SK-MEL-5 (cell line): ENCODE measurements at places on chromosomes 5 and 9.

DNA sequence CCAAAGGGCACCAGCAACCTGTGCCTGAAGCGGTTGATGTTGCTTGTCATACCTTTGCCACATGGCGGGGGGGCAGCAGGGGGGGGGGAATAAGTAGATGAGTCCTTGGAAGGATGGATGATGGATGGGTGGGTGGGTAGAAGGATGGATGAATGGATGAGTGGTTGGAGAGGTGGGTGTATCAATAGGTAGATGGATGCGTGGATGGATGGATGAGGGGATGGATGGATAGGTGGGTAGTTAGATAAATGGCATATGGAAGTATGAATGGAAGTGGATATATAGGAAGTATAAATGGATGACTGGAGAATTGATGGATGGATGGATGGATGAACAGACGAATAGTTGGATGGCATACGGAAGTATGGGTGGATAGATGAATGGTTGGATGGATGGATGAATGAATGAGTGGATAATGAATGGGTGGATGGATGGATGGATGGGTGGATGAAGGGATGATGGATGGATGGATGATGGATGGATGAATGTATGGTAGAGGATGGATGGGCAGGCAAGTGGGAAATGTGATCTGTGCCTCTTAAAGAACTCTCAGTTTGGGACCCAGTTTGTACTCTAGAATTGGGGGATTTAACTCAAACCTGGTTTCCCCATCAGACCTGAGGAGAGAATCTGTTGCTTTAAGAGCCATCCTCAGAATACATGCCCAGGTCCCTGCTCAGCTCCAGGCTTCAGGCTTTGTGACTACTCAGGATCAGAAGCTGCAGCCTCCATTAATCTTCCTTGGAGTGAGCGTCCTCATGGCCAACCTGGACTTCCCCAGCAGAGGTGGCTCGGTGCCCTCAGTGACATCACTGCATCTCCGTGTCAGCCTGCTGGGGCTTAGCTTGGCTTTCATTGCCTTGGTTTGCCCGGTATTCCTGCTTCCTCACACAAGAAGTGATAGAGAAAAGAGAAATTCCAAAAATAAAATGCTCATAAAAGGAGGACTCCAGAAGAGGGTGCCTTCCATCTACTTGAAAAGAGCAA, 27.6 kb upstream of the SUSD3 start:
- no peak for DNase-seq

- DNase-seq, result no peak
Observed at GRCh38 chr5:62671479-62671878, 92.9 kb downstream of the LRRC70 start.

DNA sequence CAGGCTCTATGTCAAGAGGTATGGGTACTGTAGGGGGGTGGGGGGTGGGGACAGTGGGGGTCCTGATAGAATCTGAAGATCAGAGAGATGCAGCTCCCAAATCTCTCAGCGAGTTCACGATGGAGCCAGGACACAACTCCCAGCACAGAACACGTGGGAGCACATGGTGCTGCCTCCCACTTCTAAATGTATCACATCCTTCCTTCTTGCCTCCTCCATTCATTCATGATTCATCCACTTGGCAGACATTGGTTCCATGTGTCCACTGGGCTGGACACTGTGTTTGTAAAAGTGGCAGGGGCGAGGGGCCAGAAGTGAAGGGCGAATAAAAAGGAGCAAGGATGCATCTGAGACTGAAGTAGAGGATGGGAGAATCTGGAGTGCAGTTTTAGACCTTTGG, 33.9 kb downstream of the SH3TC2 start:
- no peak for DNase-seq

DNA sequence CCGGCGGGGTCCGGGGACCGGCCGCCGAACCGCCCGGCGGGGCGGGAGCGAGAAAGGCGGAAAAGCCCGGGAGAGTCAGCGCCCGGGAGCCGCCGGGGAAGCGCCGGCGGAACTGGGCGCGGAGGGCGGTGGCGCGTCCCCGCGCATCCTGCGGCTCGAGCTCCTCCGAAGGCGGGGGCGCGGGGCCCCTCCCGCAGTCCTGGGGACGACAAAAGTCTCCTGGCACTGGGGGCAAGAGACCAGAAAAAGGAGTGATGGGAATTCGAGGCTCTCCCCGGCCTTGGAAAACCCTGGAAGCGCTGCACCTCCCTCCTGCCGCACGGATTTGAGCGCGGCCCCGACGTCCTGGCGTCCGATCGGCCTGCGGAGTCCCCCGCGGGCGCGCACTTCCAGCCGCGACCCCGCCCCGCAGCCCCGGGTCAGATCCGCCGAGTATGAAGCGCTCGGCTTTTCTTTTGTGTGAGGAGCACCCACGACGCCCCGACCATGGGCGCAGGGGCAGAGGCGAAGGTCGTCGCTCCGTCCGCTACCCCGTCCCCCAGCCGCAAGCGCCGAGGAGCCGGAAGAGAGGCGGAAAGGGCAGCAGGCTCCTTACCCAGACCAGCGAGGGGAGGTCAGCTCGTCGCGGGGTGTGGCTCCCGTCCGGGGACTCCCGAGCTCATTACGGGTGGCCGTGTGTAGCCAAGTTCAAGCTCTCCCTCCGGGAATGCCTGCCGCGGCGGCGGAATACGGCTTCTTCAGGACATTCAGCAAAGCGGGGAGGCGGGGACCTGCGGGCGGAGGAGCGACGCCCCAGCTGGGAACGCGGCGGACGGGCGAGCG, at the start of gene EPB41L4A:
Gene EPB41L4A (minus strand): TSS at position 114 of the 822 bp plus-strand sequence. CDS start 238 bp downstream, outside the sequence.
- DNase-seq, result peak; percentile 10

- no peak for DNase-seq
Observed at GRCh38 chr9:68975365-68976043, 38.4 kb downstream of the PRKACG start.

- DNase-seq, result no peak
Observed at GRCh38 chr5:31062902-31063580, 130.4 kb upstream of the CDH6 start.

- DNase-seq, result no peak
Observed at GRCh38 chr9:7963026-7963425, 163.4 kb upstream of the DMAC1 start.

DNA sequence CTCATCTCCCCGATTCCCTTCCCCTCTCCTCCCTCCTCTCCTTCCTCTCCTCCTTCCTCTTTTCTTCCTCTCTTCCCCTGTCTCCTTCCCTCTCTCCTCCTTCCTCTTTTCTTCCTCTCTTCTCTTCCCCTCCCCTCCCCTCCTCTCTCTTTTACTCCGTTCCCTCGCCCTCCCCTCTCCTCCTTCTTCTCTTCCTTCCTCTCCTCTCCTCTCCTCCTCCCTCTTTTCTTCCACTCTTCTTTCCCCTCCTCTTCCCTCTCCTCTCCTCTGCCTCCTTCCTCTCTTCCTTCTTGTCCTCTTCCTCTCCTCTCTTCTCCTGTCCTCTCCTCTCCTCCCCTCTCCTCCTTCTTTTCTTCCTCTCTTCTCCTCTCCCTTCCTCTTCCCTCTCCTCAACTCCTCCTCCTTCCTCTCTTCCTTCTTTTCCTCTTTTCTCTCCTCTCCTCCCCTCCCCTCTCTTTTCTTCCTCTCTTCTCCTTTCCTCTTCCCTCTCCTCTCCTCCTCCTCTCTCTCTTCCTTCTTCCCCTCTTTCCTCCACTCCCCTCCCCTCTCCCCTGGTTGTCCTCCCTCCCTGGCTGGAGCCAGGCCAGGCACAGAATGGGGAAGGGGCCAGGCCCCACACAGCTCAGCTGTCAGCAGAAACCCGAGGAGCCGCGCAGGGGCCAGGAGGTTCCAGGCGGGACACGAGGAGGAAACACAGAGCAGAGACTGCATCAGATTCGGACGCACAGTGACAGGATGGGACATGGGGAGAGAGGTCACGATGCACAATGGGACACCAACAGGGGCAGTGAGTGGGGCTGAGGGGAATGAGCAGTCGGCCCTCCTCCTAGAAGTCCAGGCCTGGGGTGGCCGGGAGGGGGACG, 48.0 kb downstream of the CAMK2A start:
- DNase-seq, result no peak

DNA sequence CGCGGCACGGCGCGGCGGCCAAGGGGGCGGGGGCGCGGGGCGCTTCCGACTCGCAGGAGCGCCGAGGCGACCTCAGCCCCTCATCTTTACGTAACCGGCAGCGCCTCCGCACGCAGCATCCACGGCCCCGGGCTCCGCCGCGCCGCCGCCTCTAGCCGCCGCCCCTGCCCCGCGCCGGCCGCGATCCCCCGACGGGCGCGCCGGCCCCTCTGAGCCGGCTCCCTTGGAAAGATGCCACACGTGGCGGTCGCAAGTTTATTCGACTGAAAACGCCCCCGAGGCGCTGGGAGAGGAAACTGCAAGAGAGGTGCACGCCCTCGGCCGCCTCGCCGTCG, 1.0 kb downstream of the KLF9 start:
- no peak for DNase-seq

GRCh38 chr5:76332611-76333205, 70.4 kb upstream of the IQGAP2 start:
- peak; percentile 54 for DNase-seq

DNA sequence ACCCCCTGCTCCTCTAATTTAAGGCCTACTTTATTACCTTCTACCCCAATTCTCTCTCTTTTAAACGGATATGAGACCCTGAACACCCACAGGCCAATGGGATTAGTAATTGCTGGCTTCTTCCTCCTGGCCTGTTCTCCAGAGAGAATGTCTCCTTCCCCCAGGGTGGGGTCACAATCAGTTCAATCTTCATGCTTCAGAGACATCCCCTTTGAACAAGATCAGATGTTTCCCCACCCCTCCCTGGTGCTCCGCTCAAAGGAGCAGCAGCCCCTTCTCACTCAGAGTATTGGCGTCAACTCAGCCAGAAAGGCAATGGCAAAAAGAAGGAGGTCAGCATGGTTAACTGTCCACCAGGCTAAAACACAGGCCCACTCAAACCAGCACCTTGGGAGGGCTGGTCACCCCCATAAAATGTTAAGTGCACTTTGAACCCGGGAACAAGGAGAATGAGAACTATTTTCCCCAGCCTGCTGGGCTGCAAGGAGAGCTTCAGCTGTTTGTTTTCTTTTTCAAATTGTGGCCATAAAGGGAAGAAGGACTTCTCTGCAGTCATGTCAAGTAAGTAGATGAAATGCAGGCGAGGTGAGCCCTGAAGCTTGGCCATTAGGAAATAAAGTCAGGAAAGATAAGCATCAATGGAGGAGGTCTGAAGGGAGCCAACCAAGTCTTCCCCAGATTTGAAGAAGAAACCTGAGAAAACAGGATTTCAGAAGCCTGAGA, 20.1 kb downstream of the LHFPL2 start:
- DNase-seq, result no peak

DNA sequence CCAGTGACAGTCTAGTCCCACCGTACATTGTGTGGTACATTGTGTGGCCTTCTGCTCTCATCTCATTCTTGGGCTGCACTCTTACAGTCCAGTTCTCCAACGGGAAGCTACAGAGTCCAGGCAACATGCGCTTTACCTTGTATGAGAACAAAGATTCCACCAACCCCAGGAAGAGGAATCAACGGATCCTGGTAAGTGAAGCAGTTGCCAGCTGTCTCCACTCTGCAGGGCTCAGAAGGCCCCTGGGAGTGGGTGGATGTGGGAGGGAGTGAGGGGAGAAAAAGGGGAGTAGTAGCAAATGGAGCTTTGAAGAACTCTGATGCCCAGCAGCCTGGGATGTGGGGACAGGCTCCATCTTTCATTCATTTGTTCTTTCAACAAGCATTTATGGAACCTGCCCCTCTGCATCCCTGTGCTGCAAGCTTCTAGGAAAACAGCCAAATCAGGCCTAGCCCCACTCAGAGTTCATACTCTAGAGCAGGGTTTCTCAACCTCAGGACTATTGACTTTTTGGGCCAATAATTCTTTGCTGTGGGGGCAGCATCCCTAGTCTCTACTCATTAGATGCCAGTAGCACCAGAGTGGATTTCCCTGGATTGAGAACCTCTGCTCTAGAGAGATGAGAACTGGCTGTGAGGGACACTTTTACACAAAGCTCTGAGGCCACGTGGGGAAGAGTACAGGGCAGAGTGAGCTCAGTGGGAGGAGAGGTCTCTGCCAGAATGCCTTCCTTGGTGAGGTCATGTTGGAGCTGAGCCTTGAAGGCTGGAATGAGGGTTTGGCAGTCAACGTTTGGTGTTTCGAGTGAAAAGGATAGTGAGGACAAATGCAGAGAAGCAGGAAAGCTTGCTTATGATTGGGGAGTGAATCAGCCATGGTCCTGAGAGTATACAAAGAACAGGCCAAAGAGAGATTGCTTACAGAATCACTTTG, 1.1 kb downstream of the POLR1E start:
- DNase-seq, result no peak

DNA sequence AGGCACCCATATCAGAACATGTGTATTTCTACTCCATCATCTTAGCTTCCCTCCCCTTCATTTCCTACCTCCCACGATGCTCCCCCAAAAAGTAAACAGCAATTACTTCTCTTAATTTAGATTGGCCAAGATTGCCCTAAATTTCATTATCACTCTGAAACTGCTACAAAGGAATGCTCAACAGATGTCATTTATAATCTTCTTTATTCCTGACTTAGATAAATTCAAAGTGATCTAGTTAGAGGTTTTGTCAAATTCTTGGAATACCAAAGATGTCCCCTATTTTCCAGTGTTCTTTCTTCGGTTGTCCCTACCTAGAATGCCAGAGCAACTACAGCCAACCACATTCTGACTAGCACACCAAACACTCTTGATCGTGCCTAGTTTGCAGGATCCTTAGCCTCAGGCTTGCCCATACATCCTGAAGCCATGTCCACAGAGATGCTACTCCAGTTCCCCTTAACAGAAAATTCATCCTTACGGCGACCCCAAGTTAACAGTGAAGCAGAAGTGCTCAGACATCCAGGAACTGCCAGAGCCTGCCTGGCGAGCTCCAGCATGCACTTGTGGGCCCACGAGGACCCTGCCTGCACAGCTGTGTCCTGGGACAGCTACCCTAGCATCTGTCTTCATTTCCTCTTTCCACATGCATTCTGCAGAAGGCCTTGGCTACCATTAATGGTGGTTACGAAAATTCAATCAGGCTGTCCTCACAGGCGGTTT, 31.6 kb downstream of the DAP start:
- DNase-seq, result no peak

- no peak for DNase-seq
Observed at GRCh38 chr9:95071450-95071849, 246.1 kb downstream of the FANCC start.

GRCh38 chr5:95886340-95887044, 64.0 kb upstream of the GLRX start:
- DNase-seq, result no peak
